ENCODE measurements at places on chromosomes 2 and 18.

- DNase-seq, result no peak
These were observed 25.9 kb downstream of the ITM2C start for GRCh38 chr2:230890646-230891045.

- DNase-seq, result no peak
These were observed 182.6 kb upstream of the CHAC2 start for GRCh38 chr2:53584986-53585385.

DNA sequence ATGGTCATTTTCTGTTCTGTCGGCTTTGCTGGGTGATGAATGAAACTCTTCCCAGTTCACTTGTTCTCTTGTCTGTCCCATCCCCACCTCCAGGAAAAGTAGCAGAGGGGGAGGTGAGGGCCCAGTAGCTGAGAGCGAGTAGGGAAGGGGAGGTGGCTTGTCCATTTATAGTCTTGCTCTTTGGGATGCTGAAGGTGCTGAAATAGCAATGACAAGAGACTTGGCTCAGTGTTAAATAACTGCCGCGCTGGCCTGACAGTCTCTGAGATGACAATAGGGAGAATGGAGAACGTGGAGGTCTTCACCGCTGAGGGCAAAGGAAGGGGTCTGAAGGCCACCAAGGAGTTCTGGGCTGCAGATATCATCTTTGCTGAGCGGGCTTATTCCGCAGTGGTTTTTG, at the start of gene SMYD1:
Gene SMYD1 (plus strand): TSS at position 228 of the 400 bp plus-strand sequence. CDS start 40 bp downstream, at position 268.
- DNase-seq, result no peak

- no peak for DNase-seq
These were observed 257.6 kb upstream of the RAB6C start for GRCh38 chr2:129721846-129722245.

DNA sequence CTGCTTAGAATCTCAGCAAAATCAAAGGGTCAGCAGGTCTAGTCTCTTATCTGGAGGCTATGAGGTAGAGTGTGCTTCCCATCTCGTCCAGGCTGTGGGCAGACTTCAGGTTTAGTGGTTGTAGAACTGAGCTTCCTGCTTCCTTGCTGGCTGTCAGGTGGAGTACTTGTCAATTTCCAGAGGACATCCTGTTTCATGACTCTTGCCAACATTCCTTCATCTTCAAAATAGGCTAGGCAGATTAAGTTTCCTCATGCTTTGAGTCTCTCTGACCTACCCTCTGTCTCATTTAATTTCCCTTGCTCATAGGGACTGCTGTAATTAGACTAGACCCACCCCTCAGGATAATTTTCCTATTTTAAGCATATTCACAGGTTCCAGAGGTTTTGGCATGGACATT, 562.6 kb downstream of the SPAG16 start:
- no peak for DNase-seq

DNA sequence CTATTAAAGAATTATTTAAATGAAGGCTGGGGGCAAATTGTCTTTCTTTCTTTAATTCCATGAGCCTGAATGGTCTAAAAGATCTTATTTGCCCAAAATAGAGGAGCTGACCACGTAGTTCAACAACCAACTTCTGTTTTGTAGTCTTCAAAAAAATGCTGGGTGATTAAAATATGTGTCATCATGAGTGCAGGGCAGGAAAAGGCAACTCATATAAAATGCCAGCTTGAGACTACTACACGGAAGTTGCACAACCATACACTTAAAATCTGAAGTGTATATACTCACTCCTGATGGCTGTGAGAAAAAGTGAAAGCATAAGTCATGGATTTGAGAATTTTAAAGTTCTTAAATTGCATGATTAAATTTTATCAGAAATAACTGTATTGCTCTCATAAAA, 210.9 kb downstream of the DYM start:
- DNase-seq, result no peak

DNA sequence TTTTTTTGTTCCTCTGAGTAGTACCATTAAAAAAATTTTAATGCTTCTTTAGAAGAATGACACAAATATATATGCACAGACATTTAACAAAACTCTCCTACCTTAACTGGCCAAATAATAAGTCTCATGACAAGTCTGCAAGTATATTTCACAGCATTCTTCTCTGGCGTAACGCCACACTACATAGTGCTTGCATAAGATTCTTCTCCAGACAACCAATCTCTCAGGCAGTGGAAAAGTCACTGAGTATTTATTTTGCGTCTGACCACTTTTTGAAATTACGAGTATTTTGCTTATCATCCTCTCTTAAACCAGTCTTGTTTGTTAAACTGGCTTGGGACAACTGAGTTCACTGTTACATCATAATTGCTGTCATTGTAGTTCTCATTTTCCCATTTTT, 749.2 kb downstream of the ADCYAP1 start:
- DNase-seq, result no peak
